ENCODE measurements at places on chromosomes 4 and X. TPM values are rescaled to one million over a fixed set of nuclear protein-coding genes. Genes with fewer than 3 reads are reported as not detected.

NR0B1 gene
- total RNA-seq, result not detected

AR gene
- total RNA-seq, result 16.0 TPM

AFP gene
- not detected for total RNA-seq

PFKFB1 gene
- 0.20 TPM for total RNA-seq

BBS12 gene
- 2.3 TPM for total RNA-seq

DNA sequence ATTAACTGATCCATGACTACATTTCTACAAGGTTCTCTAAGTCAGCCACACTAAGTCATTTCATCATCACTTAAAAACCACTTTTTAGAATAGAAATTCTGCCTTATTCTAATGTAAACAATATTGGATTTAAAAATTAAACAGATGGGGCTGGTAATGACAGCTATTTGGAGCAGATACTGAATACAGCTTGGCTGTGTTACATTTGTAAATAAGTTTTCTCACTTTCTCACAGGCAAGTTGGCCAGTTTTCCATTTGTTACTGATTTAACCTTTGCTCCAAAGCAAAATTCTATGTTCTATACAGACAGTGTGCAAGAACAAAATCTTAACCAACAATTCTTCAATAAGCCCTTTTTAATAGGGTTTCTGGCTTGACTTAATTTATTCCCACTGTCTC, 370.7 kb downstream of the GRIA2 start:
- H3K27me3 ChIP-seq, result no peaks in the 10 kb centered on the region
- no peak for DNase-seq
- H3K4me3 ChIP-seq, result no peak overlapping the region
- H3K4me1 ChIP-seq, result no peaks in the 10 kb centered on the region
- no peak overlapping the region for H3K27ac ChIP-seq

DNA sequence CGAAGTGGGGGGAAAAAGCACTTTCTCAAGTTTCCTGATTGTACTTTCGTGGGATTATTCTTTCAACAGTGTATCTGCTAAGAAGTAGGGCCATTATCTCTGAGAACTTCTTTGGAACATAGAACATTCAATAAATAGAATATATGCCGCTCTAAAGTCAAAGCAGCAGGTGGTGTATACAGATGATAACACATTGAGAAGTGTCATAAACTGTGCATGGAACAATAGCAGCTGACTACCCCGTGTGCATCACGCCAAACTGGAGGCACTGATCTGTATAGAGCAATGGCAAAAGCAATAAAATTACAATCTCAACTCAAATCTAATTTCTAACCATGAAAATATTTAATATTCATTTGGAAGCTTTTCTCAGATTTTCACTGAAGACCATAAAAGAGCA, 175.3 kb downstream of the DCTD start:
- H3K4me3 ChIP-seq, result no peak overlapping the region
- no peaks in the 10 kb centered on the region for H3K36me3 ChIP-seq
- no peak for DNase-seq
- no peaks in the 10 kb centered on the region for H3K27me3 ChIP-seq

DNA sequence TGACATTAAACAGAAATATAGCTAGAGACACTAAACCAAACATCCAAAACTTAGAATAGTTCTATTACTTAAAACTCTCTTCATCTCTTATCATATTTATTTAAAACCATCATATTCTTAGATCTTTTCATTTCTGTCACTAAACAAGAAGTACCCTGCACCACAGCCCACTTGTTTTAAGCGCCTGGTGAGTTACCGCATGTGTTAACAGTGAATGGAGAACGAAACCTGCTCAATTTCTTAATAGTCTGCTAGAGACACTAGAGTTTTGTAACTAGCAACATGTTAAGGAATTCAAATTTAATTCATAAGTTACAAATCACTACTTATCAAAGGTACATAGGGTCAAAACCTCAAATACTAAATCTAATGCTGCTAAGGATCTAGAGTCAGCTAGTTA, 111.5 kb downstream of the FBXW7 start:
- H3K4me1 ChIP-seq, result no peaks in the 10 kb centered on the region
- no peaks in the 10 kb centered on the region for H3K36me3 ChIP-seq
- no peak overlapping the region for H3K27ac ChIP-seq
- H3K4me3 ChIP-seq, result no peak overlapping the region
- DNase-seq, result no peak

DNA sequence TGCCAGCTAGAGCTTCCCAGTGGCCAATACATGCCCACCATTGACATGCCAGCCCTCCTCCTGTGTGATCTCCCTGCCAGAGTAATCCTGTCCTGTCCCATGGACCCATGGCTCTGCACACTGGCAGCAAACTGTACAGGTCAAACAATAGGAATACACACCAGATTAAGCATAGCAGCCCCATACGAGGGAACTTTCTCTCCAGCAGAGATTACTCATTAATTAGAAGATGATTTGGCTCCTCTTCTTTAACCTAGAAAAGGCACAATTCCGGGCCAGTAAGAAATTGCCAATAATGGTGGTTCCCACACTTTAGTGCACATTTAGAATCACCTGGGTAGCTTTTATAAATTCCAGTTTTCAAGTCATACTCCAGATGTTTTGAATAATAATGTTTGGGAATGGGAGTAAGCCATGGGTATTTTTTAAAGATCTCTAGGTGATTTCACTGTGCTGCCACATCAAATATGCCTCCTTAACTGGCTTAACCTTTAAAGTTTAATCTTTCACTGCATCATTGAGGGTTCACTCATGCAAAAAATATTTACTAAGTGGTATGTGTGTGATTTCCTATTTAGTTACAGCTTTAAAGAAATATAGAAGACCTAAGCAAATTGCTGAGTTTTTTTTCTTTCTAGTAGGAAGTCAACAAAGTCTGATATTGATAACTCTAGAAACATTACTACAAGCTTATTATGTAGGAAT, 277.6 kb upstream of the NWD2 start:
- no peak overlapping the region for H3K27ac ChIP-seq
- no peak for DNase-seq
- H3K36me3 ChIP-seq, result no peaks in the 10 kb centered on the region
- H3K4me3 ChIP-seq, result no peak overlapping the region

GRCh38 chrX:20230406-20230805, 36.3 kb downstream of the RPS6KA3 start:
- H3K27ac ChIP-seq, result no peak overlapping the region
- no peaks in the 10 kb centered on the region for H3K27me3 ChIP-seq
- H3K4me3 ChIP-seq, result no peak overlapping the region
- no peak for DNase-seq
- H3K36me3 ChIP-seq, result no peaks in the 10 kb centered on the region

DNA sequence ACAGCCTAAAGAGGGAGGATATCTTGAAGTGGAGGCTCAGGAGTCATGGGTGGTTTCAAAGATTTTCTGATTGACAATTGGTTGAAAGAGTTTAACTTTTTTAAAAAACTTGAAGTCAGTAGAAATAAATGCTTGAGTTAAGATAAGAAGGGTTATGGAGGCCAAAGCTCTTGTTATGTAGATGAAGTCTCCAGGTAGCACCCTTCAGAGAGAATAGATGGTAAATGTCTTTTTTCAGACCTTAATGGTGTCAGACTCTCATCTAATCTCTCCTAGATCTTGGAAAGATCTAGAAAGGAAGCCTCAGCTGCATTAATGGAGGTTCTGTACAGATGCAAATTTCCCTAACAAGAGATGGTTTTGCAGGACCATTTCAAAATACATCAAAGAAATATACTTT, 6.8 kb upstream of the CHIC1 start:
- H3K4me3 ChIP-seq, result no peak overlapping the region
- no peak for DNase-seq
- H3K4me1 ChIP-seq, result no peaks in the 10 kb centered on the region
- no peaks in the 10 kb centered on the region for H3K27me3 ChIP-seq
- no peaks in the 10 kb centered on the region for H3K36me3 ChIP-seq

- H3K27ac ChIP-seq, result no peak overlapping the region
- H3K4me1 ChIP-seq, result no peaks in the 10 kb centered on the region
- H3K4me3 ChIP-seq, result no peak overlapping the region
- no peak for DNase-seq
These were observed 128.3 kb upstream of the ARMCX2 start for GRCh38 chrX:101787934-101788333.

- no peak overlapping the region for H3K4me3 ChIP-seq
- no peaks in the 10 kb centered on the region for H3K4me1 ChIP-seq
- H3K27ac ChIP-seq, result no peak overlapping the region
These were observed 135.4 kb upstream of the NKX1-1 start for GRCh38 chr4:1541449-1542225.

- no peak overlapping the region for H3K27ac ChIP-seq
- H3K27me3 ChIP-seq, result no peaks in the 10 kb centered on the region
- H3K4me1 ChIP-seq, result no peaks in the 10 kb centered on the region
- peak; percentile 31 for DNase-seq
- no peak overlapping the region for H3K4me3 ChIP-seq
- no peaks in the 10 kb centered on the region for H3K36me3 ChIP-seq
These were observed 95.7 kb upstream of the IL15 start for GRCh38 chr4:141540643-141541042.

DNA sequence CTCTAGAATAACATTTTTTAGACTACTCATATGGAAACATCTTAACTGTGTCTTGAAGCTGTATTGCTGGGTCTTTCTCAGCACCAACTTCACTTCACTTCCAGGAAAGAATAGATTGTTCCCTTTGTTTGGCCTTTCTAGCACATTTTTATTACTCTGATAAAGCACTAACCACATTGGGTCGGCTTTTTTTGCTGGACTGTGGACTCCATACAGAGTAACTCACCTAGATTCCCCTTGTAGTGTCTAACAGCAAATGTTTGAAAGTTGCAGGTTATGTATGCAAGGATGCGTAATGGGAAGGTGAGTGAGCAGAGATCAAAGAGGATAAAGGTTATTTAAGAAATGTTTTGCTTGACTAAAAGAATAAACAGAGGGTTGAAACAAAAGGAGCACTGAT, 101.2 kb downstream of the MMRN1 start:
- no peak for DNase-seq
- H3K27ac ChIP-seq, result no peak overlapping the region
- no peaks in the 10 kb centered on the region for H3K4me1 ChIP-seq
- no peaks in the 10 kb centered on the region for H3K36me3 ChIP-seq

DNA sequence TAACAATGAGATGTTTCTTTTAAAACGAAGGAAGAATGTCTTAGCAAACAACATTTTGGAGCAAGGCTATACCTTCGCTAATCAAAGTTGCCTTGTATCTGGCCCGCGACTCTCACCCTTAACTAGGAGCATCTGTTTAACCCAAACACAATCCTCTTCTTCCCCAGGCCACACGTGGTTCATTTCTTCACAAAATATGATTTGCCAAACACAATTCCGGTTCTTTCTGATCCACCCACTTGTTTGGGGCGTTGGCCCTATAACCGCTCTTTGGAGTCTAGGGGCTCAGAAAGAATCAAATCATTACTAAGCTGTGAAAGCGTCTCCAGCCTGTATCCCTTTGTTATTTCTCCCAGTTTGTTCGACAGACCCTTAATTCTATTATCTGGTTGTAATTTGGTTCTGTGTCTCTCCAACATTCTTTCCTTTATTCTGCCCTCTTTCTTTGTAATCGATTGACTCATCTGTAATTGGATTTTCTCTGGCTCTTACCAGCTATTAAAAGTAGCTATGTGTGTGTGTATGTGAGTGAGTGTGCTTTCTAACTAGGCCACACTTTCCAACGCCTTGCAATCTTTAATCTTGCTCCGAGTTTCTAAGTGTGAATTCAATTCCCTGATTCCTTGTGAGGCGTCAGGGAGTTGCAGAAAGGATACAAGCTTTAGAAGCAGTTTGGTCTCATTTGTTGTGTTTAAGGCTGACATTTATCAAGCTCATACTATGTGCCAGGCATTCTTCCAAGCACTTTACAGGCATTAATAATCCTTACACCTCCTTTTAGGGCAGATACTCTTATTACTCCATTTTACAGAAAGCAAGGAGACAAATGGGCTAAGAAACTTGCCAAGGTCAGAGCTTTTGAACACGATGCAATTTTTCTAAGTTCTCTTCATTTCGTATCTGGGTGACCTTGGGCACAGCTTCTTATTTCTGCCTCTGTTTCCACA, 138.6 kb upstream of the CPEB2 start:
- H3K27ac ChIP-seq, result no peak overlapping the region
- no peak for DNase-seq
- H3K4me3 ChIP-seq, result no peak overlapping the region

DNA sequence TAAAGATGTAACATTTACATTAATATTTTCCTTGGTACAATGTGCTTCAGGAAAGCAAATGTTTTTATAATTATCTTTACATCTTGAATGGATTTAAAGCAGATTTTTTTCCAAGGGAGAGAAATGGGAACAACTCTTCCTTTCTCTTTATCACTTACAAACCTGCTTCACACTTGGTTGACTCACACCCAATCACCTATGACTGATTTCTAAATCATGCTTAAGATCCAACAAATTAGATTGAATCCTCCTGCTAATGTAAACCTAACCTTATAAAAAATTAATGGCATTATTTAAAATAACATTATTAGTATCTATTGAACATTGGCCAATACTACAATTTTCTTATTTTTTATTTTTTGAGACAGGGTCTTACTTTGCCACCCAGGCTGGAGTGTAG, 127.1 kb downstream of the INPP4B start:
- no peaks in the 10 kb centered on the region for H3K27me3 ChIP-seq
- DNase-seq, result no peak
- no peaks in the 10 kb centered on the region for H3K4me1 ChIP-seq
- no peak overlapping the region for H3K27ac ChIP-seq

GRCh38 chr4:187656959-187657358, 338.6 kb upstream of the ZFP42 start:
- no peaks in the 10 kb centered on the region for H3K27me3 ChIP-seq
- H3K4me1 ChIP-seq, result no peaks in the 10 kb centered on the region
- no peak overlapping the region for H3K4me3 ChIP-seq

Data from endothelial cell of umbilical vein (primary cell).